ENCODE measurements at places on chromosomes 3 and 15. TPM values are rescaled to one million over a fixed set of nuclear protein-coding genes. Genes with fewer than 3 reads are reported as not detected.

Gene CLRN1
- not detected for polyA plus RNA-seq

Gene CTSH
- 14.4 TPM for polyA plus RNA-seq

Gene PPP1R14D
- polyA plus RNA-seq: not detected

Gene SOX14
- not detected for polyA plus RNA-seq

DNA sequence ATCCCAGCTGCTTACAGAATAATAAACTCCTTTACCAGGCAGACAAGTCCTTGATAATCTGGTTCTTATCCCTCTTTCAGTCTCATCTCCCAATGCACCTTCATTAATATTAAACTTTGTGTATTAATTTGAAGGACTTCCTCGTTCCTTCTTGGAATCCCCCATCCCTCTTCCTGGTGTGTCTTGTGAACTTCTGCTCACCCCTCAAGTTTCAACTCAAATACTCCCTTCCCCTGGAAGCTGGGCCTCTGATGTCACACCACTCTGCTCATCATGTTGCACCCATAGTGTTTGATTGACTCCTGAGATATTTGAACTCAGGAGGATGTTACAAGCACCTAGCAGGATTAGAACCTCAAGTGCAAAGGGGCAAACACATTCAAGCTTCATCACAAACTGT, 3.3 kb upstream of the STT3B start:
- no peak for DNase-seq

- DNase-seq: no peak
These were observed 7.9 kb downstream of the FAM162A start for GRCh38 chr3:122391681-122392446.

- DNase-seq: no peak
These were observed 665 bp downstream of the TM4SF18 start for GRCh38 chr3:149332771-149333170.

All from muscle of arm (tissue), 14 donors.